ENCODE measurements at places on chromosomes 16 and 17. TPM values are rescaled to one million over a fixed set of nuclear protein-coding genes. Genes with fewer than 3 reads are reported as not detected.

Gene NPIPA5
- 15.6 TPM for total RNA-seq

Gene GINS2
- 2.6 TPM for total RNA-seq

Gene TNS4
- total RNA-seq: 53.1 TPM

Gene CDRT15
- total RNA-seq: not detected

Gene CCL3
- total RNA-seq: 0.78 TPM

Measured in ureter (tissue), 1 donor.